ENCODE measurements at places on chromosomes 2 and 18.

- DNase-seq = no peak
Measured at GRCh38 chr2:12317814-12318426, 398.8 kb upstream of the TRIB2 start.

GRCh38 chr2:85669549-85669948, 1.6 kb upstream of the SFTPB start:
- no peak for DNase-seq

GRCh38 chr2:240135706-240136012, 446 bp downstream of the COPS9 start:
- DNase-seq = no peak

DNA sequence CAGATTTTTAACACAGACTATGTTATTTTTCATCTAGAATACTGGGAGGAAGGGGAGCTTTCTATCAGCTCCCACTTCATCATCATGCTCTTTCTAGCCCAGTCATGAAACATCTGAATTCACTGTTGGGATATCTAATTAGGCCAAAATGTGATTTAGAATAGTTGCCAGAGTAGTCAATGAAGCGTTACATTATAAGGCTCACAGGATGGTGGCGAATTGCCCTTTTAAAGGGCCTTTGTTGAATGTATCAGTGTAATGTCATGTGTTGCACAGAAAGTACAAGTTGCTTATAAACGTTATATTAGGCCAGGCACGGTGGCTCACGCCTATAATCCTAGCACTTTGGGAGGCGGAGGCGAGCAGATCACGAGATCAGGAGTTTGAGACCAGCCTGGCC, 45.6 kb downstream of the PDE1A start:
- no peak for DNase-seq

GRCh38 chr18:26357960-26358359, 131.7 kb downstream of the TAF4B start:
- DNase-seq = no peak

- no peak for DNase-seq
Measured at GRCh38 chr18:34221971-34222306, 2.8 kb downstream of the NOL4 start.

- no peak for DNase-seq
Measured at GRCh38 chr2:71240794-71241193, 13.9 kb upstream of the PAIP2B start.

- DNase-seq = no peak
Measured at GRCh38 chr18:30544141-30544540, 498.4 kb downstream of the DSC3 start.

- no peak for DNase-seq
Measured at GRCh38 chr2:230011617-230012016, 57.1 kb downstream of the SLC16A14 start.

GRCh38 chr2:135099802-135100483, 47.9 kb downstream of the RAB3GAP1 start:
- no peak for DNase-seq

- DNase-seq = no peak
Measured at GRCh38 chr2:31762085-31762484, 181.3 kb upstream of the SRD5A2 start.

DNA sequence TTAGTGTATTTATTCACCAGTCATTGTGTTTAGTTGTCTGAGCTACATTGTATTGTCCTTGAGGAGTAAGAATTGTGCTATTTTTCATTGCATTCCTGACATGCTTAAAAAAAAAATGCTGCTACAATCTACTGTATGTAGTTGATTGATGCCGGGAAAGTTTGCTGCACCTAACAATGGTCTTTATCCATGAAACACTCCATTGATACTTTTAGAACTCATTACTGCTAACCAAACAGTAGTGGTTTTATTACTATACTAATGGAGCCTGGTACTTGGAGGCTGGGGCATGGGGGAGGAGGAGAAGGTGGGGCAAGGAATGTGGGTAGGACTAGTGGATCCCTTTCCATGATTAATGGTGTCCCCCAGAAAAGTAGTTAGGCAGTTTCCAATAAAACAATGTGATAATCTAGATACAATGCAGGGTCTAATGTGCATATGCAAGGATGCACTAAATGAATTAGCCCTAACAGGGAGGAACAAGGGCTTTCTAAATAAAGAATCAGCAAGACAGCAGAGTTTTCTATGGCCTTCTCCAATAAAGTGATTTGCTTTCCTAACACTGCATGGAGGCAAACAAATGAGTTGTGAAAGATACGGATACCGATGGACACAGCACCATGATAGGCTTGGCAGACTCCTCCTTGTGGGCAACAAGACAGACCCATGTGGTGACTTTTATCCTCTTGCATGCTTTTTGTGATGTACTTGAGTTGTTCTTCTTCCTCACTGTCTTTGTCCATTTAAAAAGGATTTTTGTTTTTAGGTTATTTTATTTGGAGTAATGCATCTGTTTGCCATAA, 78.5 kb downstream of the FMNL2 start:
- no peak for DNase-seq

DNA sequence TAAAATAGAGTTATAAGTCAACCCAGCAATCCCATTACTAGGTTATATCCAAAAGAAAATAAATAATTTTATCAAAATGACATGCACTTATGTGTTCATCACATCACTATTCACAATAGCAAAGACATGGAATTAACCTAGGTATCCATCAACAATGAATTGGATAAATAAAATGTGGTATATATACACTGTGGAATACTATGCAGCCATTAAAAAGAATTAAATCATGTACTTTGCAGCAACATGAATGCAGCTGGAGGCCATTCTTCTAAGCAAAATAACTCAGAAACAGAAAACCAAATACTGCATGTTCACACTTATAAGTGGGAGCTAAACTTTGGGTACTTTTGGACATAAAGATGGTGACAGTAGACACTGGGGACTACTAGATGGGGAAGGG, 626.0 kb downstream of the ADCYAP1 start:
- no peak for DNase-seq

GRCh38 chr2:171595896-171596295, 73.6 kb downstream of the CYBRD1 start:
- no peak for DNase-seq

DNA sequence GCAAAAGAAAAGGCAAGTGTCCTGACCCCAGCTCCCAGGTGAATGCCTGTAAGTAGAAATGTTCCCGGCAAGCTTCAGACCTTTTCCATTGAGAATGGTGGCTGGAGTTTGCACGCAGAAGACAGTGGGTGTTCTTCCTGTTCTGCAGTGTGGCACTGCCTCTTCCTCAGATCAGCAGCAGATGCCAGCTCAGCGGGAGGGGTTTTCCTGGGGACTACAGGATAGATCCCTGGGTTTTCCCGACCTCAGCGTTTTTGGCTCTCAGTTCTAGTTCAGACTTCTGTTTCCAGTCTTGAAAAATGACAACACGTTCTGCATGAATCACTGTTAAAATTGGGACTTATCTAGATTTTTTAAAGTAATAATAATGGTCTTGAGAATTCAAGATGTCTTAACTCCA, 39.2 kb downstream of the GRHL1 start:
- DNase-seq = no peak

DNA sequence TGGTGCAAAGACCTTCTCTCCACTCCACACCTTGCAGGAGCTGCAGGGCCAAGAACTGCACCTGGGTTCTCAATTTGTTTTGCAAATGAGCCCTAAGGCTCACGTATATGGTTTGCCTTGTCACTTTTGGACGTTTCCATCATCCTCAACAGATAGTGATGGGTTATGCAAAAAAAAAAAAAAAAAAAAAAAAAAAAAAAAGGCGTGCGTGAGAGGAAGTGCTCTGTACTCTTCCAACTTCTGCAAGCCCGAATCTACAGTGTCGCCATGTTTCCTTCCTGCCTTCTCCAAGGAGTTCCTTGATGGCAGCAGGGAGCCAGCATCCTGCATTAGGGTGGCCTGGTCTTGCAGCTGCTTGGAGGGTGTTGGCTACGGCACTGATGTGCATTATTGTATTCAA, 4.0 kb upstream of the INHBB start:
- no peak for DNase-seq

DNA sequence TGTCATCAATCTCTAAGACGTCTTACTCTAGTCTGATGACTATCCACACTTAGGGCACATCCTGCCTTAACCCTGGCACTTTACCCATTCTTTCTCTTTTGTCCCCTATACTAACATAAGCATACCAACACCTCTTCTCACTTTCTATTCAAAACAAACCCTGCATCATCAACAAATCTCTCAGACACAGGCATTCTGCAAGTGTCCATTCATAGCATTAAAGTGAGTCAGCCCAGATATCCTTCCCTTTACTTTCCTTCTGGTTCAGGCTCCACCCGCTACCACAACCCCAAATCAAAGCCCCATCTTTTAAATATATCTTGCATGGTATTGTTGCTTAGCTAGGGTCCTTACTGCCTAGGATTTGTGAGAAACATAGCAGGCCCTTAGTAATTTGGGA, 3.8 kb downstream of the GRB14 start:
- DNase-seq = no peak

DNA sequence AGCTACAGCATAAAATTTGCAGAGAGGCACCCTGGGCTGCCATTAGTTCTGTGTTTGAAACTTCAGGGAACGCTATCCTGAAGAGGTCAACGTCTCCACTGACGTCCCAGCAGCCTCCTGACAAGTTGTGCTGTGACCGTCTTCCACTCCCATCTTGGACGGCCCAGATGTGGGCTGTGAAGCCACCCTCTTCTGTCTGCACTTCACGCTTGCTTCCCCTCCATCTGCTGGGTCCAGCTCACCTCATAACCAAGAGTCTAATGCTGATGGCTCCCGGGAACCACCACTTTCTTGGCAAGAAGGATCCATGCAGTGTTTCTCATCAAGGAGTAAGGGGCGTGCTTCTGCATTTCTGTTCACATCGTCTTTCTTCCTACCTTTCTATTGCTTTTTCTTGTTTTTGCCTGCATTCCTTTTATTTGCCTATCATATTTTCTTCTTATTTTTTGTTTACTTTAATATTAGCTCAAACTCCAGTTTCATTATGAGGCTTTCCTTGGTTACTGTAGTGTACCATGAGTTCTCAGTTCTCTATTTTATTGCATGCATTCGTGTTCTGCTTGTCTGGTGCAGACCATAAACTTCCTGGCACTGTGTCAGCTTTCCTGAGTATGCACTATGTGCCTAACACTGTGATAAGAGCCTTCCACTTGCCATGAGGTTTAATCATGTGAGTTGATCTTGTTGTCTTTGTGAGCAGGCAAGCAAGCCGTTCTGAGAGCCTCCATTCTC, 631.8 kb upstream of the RAB6C start:
- no peak for DNase-seq

- DNase-seq = no peak
Measured at GRCh38 chr2:100964681-100965169, 37.4 kb upstream of the RPL31 start.

All from activated CD4-positive, alpha-beta T cell treated with anti-CD3 and anti-CD28 coated beads for 1 hour (primary cell).